ENCODE measurements at places on chromosomes 4 and X.

GRCh38 chr4:139559687-139560086 lies 3.7 kb upstream of the SETD7 start:
- no peak for DNase-seq

- no peak for DNase-seq
These were observed 24.2 kb upstream of the RASL11B start for GRCh38 chr4:52837716-52838558.

DNA sequence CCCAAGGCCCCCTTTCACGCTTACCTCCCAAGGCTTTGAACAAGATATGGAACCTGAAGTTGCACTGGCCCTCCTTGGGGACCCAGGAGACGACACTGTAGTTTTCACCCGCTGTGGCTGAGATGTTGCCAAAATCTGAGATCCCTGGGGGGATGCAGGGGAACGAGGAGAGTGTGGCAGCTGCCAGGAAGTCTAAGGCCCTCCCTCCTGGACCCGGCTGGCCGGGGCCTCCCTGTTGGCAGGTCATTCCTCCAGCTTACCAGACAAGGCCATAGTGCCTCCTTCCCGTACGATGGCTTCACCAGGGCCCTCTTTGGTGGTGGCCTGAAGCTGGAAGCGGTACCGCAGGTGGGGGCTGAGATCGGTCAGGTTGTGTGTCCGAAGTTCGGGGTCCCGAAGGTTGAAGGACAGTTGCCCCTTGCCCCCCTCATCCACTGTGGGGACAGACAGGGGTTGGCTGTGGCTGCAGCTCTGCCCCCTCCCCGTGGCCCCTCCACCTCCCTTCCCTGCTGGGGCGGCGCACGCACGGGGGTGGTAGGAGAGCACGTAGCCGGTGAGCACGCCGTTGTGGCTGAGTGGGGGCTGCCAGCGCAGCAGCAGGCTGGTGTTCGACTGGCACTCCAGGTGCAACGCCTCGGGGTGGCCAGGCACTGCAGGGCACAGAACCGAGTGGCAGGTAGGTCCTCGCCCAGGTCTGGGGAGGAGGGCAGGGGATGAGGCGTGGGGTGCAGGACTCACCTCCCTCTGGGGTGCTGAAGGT lies 21.2 kb downstream of the L1CAM start:
- DNase-seq = no peak

DNA sequence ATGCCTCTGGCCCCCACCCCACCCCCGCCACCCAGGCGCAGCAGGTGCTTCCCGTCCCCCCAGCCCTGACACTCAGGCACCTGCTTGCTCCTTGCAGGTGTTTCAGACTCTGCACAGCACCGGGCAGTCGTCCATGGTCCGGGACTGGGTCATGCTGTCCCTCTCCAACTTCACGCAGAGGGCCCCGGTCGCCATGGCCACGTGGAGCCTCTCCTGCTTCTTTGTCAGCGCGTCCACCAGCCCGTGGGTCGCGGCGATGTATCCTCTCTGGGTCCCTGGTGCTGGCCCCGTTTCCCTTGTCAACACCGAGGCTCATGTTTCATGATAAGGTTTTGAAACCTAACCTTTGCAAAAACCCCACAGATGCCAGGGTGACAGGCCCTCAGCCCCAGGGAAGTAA lies 10.2 kb upstream of the MSANTD1 start:
- no peak for DNase-seq

- DNase-seq = no peak
These were observed 52.9 kb downstream of the TRIM2 start for GRCh38 chr4:153257151-153257620.

GRCh38 chrX:155259752-155260151 lies 4.5 kb downstream of the RAB39B start:
- no peak for DNase-seq

DNA sequence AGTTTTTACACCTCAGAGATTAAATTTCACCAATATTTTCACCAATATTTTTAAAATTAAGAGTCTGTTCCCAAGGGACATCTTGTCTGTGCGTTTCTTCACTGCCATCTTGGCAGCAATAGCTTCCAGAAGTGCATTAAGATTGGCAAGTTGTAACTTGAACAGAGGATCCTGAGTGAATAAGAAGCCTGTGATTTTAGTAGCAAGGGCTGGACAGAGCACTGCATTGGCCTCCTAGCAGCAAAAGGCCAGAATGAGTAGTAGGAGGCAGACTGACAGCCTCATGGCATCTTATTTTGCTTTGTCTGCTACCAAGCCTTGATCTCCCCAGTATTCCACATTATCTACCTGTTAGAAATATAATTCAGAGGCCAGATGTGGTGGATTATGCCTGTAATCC lies 138.4 kb downstream of the CPE start:
- no peak for DNase-seq

DNA sequence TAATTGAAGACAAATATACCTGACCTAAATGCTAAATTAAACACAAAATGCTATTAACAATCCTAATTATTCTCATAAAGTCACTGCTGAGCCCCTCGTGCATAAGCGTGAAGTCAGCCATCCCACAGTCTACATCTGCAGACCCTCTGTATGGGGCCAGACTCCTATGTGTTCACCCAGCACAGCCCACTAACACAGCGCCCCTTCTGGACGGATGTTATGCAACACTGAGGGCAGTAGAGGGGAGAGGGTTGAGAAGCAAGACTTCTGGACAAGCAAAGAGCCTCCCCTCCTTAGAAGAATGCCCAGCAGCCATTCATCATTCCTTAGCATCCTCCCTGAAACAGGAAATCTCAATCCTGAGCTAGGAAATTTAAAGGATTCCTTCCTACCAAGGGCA lies 7.9 kb downstream of the TRPC3 start:
- no peak for DNase-seq

DNA sequence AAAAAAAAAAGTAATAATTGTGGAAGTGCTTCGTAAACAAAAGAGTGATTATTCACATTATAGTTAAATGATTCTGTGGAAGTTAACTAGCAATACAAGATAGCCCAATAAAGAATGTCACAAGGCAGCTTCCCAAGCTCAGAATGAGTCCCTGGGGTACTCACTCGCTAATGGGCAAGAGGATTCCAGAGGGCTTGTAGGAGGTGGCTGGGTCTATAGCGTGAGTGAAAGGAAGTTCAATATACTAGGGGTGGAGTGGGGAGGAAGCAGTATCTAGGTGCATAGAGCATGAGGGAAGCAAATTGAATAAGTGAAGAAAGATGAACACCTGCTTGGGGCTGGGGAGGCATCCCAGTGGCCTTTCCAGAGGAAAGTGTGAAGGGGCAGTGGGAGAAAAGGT lies 42.5 kb downstream of the RTL5 start:
- DNase-seq = no peak

DNA sequence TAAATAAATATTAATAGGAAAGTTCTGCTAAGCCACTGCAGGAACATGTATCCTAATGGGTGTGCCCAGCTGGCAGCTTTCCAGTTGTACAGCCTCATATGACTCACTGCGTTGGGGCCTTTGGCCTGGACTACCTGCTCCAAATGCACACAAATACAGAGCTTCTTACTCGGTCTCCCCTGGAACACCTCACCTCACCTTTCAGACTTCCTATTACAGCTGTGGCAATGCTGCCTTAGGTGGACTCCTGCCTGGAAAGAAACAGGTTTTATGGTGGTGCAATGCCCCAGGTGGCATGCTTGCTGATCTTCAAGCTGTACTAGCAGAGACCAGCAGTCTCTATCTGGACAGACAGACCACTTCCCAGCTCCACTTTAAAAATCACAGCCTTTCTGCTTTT lies 85.7 kb upstream of the EXOC1L start:
- DNase-seq = no peak

DNA sequence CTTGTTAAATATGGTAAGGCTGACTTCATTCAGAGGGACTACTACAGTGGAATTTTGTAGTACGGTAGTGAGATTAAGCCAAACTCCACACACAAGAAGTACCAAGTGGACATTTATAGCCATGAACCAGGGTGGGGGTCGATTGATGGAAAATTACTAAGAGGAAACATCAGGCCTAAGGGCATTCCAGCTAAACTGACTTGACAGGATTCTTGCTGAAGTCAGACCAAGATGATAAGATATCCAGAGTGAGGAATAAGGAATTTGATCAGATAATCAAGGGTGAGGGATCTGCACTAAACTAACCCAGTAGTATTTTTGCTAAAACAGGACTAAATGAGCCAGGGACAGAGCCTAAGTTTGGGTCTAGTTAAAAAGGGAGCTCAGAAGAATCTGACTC lies 597.5 kb downstream of the RPA4 start:
- no peak for DNase-seq

GRCh38 chrX:69074726-69075125 lies 90.5 kb downstream of the PJA1 start:
- DNase-seq = no peak

DNA sequence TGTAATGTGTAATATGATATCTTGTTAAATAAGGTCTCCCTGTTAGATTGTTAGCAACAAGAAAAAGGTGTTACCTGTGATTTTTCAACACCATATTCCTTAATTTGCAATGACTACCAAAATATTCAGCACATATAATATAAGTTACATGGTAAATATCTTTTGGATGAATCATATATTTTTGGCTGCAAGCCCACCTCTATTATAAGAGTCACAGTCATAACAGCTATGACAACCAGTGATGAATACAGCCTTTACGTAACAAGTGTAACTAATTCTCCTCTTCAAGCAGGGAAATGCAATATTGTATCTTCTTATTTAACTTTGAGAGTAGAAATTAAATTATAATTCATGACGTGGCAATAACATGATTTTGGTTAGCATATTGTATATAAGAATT lies 187.0 kb downstream of the NLGN4X start:
- no peak for DNase-seq

DNA sequence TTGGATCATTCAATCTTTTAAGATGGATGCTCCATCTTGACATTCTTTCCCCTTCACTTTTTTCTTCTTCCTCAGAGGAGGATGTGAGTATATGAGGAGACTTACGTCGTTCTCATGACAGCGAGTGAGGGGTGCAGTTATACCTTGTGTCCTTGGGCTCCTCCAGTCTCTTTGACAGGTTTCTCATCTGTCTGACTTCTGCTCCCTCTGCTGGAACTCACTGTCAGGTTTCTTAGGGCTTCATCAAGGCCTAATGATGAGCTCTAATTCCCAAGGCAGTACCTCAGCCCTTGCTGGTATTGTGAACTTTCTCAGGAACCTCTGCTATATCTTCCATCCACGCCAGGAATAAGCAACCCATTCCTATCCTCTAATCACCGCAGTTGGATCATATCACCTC lies 237.8 kb upstream of the ADGRL3 start:
- DNase-seq = no peak
